ENCODE measurements at places on chromosomes 5 and 9. TPM values are rescaled to one million over a fixed set of nuclear protein-coding genes. Genes with fewer than 3 reads are reported as not detected.

SWI5 gene
- total RNA-seq = 24.7 TPM

PWWP2A gene
- total RNA-seq = 21.9 TPM

CCNO gene
- total RNA-seq = 0.34 TPM

- no peaks in the 10 kb centered on the region for H3K4me1 ChIP-seq
- H3K36me3 ChIP-seq = no peaks in the 10 kb centered on the region
- DNase-seq = no peak
- H3K27ac ChIP-seq = no peak overlapping the region
- no peak overlapping the region for H3K4me3 ChIP-seq
- peaks cover 14% of the 10 kb centered on the region for H3K27me3 ChIP-seq
Observed at GRCh38 chr5:180640861-180641565, 8.4 kb downstream of the FLT4 start.

- no peaks in the 10 kb centered on the region for H3K27me3 ChIP-seq
- no peak for DNase-seq
- H3K4me3 ChIP-seq = no peak overlapping the region
- H3K4me1 ChIP-seq = peaks cover 65% of the 10 kb centered on the region
- peaks cover 21% of the 10 kb centered on the region for H3K36me3 ChIP-seq
Observed at GRCh38 chr5:57181154-57181553, 7.3 kb downstream of the GPBP1 start.

- no peaks in the 10 kb centered on the region for H3K4me1 ChIP-seq
- H3K27me3 ChIP-seq = peaks cover 5% of the 10 kb centered on the region
- DNase-seq = peak; percentile 72
- H3K4me3 ChIP-seq = no peak overlapping the region
- H3K36me3 ChIP-seq = no peaks in the 10 kb centered on the region
Observed at GRCh38 chr5:135435467-135436330, 11.4 kb downstream of the DCANP1 start.

DNA sequence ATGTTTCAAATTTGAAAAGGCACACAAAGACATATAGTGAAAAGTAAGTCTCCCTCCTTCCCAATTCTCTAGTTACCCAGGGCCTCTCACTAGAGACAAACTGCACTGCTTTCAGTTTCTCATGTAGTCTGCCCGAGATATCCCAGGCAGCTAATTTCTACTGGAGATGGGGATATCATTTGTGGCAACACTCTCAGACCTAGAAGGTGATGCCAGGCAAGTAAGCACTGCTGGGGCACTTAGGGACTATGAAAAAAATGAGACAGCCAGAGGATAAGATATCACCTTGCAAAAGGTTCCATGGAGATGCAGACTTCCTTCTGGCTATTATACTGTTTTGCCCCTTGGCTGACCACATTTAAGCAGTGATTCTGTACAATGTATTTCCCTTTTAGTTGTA is 12.6 kb downstream of the SIL1 start:
- peaks cover 2% of the 10 kb centered on the region for H3K36me3 ChIP-seq
- H3K27me3 ChIP-seq = no peaks in the 10 kb centered on the region
- no peak overlapping the region for H3K4me3 ChIP-seq
- no peak overlapping the region for H3K27ac ChIP-seq

- H3K4me3 ChIP-seq = no peak overlapping the region
- no peaks in the 10 kb centered on the region for H3K36me3 ChIP-seq
- no peak overlapping the region for H3K27ac ChIP-seq
- H3K4me1 ChIP-seq = no peaks in the 10 kb centered on the region
Observed at GRCh38 chr5:167096816-167097215, 1194.6 kb upstream of the WWC1 start.

DNA sequence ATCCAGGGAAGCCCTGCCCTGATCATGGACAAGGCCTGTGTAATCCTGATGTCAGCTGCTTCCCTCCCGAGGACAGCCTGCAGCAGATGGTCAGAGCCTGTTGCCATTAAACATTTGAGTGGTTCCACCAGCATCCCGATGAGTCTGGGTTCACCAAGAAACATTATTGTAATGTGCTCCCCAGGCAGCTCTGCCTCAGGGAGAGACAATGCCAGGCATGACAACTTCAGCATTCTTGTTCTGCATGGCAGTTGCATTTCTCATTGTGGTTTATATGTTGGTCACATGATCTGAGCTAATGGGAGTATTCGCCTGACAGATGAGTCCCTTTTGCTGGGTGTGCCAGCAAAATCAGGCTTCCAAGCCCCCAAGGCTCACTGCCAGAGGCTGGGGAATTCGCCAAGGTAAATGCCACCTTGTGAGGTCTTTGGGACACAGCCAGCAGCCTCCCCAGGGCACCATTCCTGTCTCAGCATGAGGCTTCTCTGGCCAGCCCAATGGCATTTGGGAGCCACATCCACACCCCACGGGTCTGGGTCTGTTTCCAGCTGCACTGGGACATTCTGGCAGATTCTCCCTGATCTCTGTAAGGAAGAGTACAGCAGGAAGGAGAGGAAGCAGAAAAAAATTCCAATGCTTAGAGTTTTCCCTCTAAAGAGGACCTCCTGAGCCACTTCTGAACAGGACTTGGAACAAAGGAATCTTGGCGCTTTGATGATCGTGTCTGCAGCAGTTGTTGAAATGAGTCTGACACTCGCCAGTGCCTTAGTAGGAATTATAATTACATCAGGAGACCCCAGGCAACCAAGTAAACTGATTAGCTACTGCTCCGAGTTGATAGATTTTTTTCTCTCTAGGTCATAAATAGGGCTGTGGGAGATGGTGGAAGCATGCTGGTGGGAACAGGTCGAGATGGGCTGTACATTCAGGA is 18.7 kb downstream of the KCNIP1 start:
- H3K27me3 ChIP-seq = no peaks in the 10 kb centered on the region
- H3K27ac ChIP-seq = peak overlapping the region; percentile 86
- H3K4me1 ChIP-seq = peaks cover 6% of the 10 kb centered on the region

- H3K4me1 ChIP-seq = peaks cover 30% of the 10 kb centered on the region
- no peak overlapping the region for H3K27ac ChIP-seq
- H3K36me3 ChIP-seq = peaks cover 15% of the 10 kb centered on the region
- DNase-seq = peak; percentile 85
Observed at GRCh38 chr5:322281-322941, 897 bp downstream of the AHRR start.

Data from osteocyte (in vitro differentiated cells).